ENCODE measurements at places on chromosomes 16 and 17.

DNA sequence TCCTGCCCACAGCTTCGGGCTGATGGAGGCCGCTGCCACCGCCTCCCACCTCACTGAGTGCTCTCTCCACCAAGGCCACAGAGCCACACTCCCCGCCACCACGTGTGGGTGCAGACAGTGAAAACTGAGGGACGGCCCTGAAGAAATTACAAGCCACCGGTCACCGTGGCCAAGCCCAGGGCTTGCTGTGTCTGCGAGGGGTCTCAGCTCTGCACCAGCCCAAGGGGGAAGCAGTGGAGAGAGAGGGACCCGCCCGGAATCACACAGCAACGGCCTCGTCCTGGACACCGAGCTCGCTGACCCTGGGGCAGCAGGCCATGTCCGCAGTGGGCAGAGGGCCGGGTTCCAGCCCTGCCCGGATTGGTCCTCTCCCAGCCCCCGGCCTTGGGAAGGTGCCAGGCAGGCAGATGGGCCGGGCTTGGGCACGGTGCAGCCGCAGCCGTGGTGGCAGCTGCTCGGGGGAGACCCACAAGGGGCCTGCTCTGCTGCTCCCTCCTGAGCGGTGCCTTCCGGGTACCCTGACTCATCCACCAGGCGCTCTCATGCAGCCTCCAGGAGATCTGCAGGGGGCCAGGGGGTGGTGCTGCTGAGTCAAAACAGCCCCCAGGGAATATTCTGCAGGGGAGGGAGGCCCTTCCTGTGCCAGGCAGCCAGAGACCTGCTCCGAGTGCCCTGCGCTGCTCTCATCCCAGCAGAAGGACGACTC is 52.0 kb downstream of the CBFA2T3 start:
- no peak for DNase-seq

GRCh38 chr17:77736721-77737120 is 221.8 kb upstream of the TNRC6C start:
- no peak for DNase-seq

DNA sequence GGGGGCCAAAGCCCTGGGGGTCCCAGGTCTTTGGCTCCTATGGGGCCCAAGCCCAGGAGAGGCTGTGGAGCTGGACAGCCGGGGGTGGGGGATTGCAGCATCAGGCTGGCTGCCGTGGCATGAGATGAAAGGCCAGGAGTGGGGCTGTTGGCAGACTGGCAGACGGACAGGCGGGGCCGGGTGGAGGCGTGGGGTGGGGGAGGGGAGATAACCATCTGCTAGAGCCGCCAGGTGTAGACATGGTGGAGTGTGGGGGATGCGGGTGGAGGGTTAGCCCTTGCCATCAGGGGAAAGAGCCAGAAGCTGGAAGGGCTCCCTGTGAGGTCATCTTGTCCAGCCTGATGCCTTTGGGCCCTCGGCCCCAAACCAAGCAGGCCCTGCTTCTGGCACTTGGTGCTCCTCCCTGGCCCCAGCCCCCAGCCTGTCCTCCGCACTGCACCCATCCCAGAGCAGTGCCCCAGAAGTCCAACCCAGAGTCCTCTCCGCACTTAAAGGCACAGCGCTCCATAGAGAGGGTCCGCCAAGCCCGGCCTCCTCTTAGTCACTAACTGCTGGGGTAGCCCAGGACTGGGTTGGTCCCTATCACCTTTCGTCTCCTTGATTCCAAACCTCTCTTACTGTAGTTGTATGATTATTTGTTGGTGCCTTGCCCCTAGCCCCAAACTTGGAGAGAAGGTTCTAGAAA is 33.3 kb upstream of the DLX4 start:
- DNase-seq: no peak

DNA sequence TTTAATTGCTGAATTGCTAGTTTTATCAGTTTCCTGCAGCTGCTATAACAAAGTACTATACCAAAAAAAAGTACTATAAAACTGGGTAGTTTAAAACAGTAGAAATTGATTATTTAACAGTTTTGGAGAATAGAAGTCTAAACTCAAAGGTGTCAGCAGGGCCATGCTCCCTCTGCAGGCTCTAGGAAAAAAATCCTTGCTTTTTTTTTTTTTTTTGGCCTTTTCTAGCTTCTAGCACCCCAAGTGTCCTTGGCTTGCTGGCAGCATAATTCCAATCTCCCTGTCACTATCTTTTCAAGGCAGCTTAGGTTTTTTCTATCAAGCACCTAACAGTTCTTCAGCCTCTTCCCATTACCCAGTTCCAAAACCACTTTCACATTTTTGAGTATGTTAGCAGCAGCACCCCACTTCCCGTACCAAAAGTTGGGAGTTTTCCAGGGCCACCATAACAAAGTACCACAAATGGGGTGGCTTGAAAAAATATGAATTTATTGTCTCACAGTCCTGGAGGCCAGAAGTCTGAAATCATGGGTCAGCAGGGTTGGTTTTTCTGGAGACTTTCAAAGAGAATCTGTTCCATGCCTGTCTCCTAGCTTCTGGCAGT is 37.4 kb downstream of the BPTF start:
- no peak for DNase-seq

- DNase-seq: no peak
Observed at GRCh38 chr16:52568983-52569690, 22.2 kb upstream of the TOX3 start.

- DNase-seq: no peak
Observed at GRCh38 chr17:82917699-82918345, 78.0 kb upstream of the ZNF750 start.
